Stimulated activated CD8-positive, alpha-beta memory T cell treated with anti-CD3 and anti-CD28 coated beads, Interleukin-7, amount 100 ng/mL, for 48 hours (primary cell): ENCODE measurements at places on chromosomes 1 and 21.

GRCh38 chr1:169456029-169456428, 28.8 kb upstream of the CCDC181 start:
- no peak for DNase-seq

DNA sequence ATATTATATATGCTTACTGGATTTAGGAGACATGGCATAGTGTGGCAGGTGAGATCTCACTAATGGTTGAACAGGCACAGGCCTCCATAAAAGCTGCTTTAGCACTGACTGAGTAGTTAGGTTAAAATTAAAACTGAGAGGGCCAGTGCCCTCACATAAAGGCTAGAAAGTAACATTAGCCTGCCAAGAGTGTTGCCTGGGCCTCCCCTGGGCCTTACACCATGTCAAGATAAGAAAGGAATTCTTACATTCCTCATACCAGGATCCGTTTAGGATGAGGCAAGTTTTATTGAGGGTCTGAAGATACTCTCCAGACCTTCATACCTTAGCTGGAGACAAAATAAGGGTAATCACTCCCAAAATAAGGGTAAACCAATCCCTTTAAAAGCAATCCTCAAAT, 1011.8 kb downstream of the PLA2G4A start:
- no peak for DNase-seq

- DNase-seq, result no peak
Observed at GRCh38 chr1:25026730-25027450, 96.8 kb upstream of the RUNX3 start.

DNA sequence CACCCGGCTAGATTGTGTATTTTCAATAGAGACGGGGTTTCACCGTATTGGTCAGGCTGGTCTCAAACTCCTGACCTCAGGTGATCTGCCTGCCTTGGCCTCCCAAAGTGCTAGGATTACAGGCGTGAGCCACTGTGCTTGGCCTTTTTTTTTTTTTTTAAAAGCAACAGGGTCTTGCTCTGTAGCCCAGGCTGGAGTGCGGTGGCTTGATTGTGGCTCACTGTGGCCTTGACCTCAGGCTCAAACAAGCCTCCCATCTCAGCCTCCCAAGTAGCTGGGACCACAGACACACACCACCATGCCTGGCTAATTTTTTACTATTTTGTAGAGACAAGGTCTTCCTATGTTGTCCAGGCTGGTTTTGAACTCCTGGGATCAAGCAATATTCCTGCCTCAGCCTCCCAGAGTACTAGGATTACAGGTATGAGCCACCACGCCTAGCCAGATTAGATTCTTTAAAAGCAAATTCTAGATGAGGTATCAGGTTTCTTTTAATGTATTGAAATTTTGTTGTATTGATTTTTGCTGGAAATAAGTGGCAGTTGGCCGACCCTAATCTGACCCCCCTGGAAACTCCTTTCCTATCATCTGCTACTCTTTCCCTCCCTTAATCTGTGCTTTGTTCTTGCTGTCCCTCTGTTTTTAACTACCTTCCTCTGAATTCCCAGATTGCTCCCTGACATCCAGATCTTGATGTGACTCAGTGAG, 26.6 kb downstream of the ZFYVE9 start:
- no peak for DNase-seq
